ENCODE measurements at places on chromosomes 7 and 10.

- no peak for DNase-seq
These were observed 35.1 kb upstream of the ZNF273 start for GRCh38 chr7:64867863-64868440.

DNA sequence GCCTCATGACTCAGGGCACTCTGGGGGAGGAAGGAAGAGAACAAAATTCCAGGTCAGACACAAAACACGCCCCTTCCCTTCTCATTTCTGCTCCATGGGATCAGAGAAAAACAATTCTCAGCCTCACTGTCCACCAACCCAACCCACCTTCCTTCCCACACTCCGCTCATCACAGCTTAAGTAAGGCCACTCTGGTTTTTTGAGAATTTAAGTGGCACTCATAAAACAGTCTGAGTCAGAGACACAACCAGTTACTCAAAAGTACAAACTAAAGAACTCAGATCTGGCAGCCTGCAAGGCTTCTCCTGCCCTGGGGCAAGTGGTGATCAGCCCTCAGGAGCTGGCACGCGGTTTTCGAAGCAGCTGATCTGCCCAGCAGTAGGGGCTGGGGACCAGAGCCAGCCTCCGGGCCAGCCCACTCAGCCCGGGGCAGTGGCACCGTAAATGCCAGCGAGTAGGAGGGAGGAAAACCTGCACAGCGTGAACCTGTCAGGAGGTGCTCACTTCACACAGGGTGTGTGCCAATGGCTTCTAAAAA lies 39.1 kb upstream of the ABLIM1 start:
- no peak for DNase-seq

DNA sequence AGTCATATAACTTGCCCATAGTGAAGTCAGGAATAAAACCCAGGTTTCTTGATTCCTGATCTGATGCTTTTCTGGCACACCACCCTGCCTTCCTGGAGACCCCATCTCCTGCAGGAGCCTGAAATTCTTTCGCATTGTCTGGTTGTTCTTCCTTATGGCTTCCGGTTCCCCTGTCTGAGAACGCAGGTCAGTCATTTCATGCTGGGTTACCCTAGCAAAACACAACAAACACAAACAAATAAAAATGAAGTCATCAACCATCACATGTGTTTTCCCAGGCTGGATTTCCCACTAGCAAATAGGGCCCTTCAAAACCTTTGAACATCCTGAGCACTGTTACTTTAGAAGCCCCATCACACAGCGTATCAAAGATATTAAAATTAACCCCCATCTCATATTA lies 569.6 kb downstream of the LRMDA start:
- DNase-seq, result no peak

DNA sequence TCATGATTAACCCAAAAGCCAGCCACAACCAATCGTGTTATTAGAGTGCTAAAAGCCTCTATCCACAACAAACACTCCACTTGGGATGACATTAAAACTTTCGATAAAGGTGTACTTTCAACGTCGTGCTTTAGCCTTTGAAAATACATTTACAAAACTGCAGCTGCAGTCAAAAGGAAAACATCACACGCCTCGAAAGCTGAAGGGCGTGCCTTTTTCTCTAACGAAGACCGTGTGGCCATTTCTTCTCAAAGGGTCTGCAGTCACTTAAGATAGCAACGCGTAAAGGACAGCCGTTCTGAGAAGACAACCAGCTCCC lies 1.1 kb downstream of the ARHGAP12 start:
- DNase-seq, result no peak

- no peak for DNase-seq
These were observed 547 bp downstream of the DDIT4 start for GRCh38 chr10:72274213-72274729.

DNA sequence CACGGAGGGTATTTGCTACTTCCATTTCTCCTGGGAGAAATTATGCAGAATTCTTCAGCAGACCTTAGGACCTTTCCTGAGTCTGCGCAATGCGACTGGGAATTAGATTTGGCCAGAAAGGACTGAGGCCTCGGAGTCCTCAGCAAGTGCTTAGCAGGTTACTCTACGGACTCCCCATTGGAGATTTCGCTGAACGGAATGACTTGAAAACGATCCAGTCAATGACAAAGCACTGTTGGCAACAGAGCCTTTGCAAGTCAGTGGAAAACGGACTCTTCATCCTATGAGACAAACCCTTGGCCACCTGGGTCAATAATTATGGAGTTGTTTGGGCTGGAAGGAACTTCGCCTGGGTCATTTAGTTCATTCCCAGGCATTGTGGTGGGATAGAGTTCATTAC lies 107.4 kb downstream of the FAM204A start:
- DNase-seq, result no peak

- no peak for DNase-seq
These were observed 17.6 kb downstream of the SUN3 start for GRCh38 chr7:48011323-48011722.
